ENCODE measurements at places on chromosomes 7 and 10.

DNA sequence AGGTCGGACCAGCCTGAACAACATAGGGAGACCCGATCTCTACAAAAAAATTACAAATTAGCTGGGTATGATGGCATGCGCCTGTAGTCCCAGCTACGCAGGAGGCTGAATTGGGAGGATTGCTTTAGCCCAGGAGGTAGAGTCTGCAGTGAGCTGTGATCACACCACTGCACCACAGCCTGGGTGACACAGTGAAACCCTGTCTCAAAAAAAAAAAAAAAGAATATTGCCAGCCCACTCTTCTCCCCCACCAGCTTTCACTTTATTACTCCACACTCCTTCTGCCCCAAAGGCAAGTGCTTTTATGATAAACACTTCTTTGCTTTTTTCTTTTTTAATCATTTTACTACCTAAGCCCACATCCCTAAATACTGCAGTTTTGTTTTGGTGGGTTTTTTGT is 14.8 kb downstream of the RAB19 start:
- DNase-seq = no peak

DNA sequence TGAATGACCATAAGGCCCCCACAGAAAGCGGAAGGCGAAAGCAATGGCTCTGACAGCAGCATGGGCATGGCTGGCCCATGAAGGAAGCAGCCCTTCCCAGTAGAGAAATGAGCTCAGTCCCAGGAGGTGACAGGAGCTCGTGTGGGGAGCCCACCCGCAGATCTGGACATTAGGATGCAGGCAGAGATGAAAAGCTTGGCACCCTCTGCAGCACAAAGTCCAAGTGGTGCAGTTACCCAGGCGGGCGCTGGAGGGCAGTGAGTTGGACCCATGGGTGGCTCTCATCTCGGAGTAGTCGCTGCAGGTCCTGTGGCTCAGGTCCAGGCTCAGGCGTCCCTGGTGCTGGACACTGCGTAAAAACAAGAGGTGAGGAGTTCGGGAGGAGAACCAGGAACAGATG is 109.0 kb downstream of the DLG5 start:
- DNase-seq = no peak

DNA sequence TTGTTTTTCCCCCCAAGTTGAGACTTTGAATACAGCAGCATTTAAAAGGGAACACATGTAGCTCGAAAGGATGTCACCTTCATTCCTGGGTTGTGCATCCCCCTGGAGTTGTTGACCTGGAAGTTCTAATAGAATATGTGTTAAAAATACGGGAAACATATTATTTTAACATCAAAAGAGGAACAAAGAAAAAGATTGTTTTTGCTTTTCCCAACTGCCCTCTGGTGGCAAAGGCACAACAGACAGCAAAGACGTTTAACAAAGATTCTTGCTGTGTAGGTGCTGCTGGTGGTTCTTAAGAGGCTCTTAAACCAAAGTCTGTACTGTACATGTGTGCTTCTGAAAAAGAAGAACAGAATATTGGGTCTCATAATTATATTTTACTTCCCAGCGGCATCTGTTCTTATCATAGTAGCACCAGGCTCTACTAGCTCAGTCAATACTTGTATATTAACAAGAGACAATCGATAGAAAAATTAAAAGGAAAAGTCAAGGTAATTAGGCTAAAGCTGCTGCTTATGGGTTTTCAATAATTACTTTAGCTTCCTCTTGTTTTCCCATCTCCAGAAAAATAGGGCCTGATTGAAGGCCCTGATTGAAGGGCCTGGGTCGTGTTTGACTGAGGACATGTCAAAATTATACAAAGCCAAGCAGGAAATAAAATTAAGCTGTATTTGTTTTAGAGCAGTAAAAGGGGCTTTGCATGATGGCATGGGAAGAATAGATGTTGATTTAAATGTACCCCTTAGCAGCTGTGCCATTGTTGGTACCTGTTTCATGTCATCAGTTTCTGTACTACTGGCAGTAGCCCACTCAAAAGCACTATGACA is 384.2 kb upstream of the LRGUK start:
- no peak for DNase-seq

- no peak for DNase-seq
Measured at GRCh38 chr7:106165337-106165736, 53.2 kb upstream of the SYPL1 start.

GRCh38 chr7:46393142-46393541 is 472.1 kb upstream of the IGFBP3 start:
- no peak for DNase-seq

- DNase-seq = no peak
Measured at GRCh38 chr10:58399410-58399809, 14.2 kb downstream of the TFAM start.

GRCh38 chr10:127535802-127536515 is 13.2 kb upstream of the NPS start:
- DNase-seq = no peak

DNA sequence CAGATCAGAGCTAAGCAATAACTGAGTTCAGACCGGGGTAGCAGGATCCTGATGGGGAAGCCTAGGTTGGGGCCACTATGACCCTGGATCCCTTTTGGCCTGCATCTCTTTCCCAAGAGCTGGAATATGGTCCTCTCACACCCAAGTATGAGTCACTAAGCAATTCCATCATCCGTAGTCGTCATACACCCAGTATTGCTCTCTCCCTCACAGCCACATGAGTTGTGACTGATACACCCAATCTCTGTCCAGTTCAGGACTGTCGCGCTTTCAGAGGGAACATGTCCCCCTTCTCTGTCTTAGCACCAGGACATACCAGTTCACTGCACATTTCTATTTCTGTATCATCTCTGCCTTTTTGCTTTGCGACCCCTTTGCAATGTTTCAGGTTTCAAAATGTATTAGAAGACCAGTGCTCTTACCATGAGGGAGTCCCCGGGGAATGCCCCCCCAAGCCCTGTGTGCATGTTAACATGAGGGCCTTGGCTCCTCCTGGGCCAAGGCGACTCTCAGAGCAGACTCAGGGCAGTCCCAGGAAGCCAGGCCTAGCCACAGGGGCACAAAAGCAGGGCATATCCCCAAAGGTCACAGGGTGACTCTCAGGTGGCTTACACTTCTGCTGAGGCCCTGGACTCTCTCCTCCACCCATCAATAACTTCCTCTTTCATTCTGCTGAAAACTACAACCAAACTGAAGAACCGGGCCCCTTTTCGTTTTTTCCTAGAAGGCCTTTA is 75.3 kb upstream of the SAMD8 start:
- no peak for DNase-seq

- DNase-seq = no peak
Measured at GRCh38 chr10:92042541-92042940, 119.0 kb downstream of the BTAF1 start.

DNA sequence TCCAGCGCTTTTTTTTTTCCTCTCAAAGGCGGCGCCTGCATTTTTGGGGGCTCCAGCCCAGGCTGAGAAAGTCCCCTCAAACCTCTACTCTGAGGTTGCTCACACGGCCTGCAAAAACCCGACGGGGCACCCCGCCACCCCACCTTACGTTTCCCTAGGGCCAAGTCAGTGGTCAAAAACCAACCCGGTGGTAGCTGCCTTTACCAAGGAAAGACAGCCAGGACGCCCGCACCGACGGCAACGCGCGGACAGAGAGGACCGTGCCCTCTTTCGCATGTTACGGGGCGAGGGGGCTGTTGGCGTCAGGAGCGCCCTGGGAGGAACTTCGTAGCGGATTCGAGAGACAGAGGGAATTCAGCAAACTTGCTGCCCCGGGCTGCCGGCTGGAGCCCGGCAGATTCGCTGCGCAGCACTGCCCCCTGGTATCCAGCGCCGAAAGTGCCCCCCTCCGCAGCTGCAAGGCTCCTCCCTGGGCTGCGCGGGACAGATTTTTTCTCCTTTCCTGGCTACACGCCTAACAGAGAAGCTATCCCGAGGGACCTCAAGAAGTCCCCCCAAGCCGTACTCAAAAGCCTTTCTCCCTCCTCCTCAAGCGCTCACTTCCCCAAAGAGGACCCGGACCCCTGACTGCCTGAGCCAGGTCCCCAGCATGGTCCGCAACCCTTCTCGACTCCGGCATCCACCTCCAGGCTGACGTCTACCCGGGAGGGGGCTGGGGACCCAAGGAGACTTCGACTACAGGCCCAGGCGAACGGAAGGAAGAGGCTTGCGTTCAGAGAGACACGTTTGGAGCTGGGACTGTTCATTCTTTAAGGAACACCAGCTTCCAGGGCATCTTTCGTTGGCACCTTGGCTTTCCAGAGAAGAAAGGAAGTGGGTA is 27.7 kb upstream of the VAX1 start:
- peak; percentile 43 for DNase-seq

- DNase-seq = no peak
Measured at GRCh38 chr10:64576497-64576896, 1055.3 kb downstream of the REEP3 start.

GRCh38 chr10:80459047-80459865 is 5.1 kb downstream of the TSPAN14 start:
- DNase-seq = peak; percentile 70

- DNase-seq = no peak
Measured at GRCh38 chr7:105838627-105839231, 37.7 kb downstream of the ATXN7L1 start.

DNA sequence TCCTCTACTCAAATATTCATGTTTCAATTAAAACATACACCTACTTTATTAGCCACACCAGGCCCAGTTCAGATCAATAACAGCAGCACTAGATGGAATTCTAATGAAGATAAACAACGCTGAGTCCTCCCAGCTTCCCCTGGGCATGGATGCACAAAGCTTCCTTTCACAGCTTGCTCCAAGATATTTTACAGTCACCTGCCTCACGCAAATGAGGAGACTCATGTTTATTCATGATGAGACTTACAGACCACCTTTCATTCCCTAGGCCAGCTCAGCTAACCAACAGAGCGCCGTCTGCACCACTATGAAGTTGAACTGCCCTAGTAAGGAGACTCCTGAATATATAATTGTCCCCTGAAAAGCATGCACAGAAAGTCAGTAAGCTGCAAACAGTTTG is 283.0 kb upstream of the AOAH start:
- DNase-seq = no peak

- no peak for DNase-seq
Measured at GRCh38 chr7:22942191-22942590, 71.7 kb downstream of the HYCC1 start.

DNA sequence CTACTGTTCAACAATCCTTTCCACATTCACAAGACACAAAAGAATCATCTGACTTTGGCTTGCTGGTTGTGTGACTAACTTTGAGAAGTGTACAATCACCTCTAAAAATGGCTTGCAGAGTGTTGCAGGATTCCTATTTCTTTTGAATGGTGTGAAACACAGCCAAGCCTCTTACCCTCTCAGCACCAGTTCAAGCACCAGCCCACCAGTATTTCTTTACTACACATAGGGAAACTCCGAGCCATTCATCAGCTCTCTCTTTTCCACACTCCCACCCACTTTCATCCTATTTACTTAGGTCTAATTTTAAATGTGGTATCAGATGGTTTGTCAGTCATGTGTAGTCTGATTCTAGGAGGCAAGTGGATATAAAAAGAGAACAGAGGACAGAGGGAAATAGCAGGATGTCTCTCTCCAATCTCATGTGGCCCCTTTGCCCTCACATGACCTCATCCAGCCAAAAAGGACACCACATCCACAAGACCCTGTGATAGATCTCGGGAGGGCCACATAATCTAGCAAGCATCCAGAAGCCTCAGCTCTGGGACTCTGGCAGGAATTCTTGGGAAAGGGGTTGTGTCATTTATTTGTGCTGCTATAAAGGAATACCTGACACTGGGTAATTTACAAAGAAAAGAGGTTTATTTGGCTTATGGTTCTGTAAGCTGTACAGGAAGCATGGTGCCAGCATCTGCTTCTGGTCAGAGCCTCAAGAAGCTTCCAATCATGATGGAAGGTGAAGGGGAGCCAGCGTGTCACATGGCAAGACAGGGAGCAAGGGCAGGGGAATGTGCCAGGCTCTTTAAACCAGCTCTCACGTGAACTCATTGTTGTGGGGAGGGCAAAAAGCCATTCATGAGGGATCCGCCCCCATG is 66.8 kb upstream of the NEBL start:
- DNase-seq = no peak
